BJ (cell line): ENCODE measurements at places on chromosomes 1 and 21. TPM values are rescaled to one million over a fixed set of nuclear protein-coding genes. Genes with fewer than 3 reads are reported as not detected.

Gene TRPM2
- not detected in 2 replicates for polyA plus RNA-seq

Gene LRRC39
- 0.28 and 0.33 TPM in 2 replicates for polyA plus RNA-seq

Gene DFFA
- 33.2 and 33.8 TPM in 2 replicates for polyA plus RNA-seq

Gene FAM110D
- polyA plus RNA-seq, result not detected in 2 replicates

Gene LRRIQ3
- 0.20 and 0.43 TPM in 2 replicates for polyA plus RNA-seq

Gene KRTAP13-4
- polyA plus RNA-seq, result not detected in 2 replicates

Gene IL23R
- polyA plus RNA-seq, result not detected in 2 replicates

Gene AIRE
- 0.10 and 0.12 TPM in 2 replicates for polyA plus RNA-seq
